Fibroblast of skin of left biceps (primary cell): ENCODE measurements at places on chromosomes 12 and 14.
A peak's percentile ranks its signal among the peaks of the same experiment; 100 is the strongest.

- DNase-seq = no peak
These were observed 23.6 kb downstream of the NR1H4 start for GRCh38 chr12:100497105-100497795.

DNA sequence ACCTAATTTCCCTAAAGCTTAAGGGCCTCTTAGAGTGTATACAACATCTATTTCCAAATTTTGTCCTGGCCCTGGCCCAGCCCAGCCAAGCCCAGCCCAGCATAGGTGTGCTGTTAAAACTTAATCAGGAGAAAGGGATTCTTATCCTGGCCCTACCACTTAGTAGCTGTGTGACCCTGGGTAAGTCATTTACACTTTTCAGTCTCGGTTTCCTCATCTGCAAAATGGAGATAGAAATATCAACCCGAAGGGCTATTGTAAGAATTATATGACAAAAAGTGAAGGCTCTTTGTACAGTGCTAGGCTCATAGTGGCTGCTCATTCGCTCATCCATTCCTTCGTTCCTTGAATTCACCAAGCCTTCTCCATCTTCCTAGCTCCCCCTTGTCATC lies 442 bp downstream of the ERG28 start:
- DNase-seq = no peak

GRCh38 chr12:58955849-58956248 lies 35.5 kb upstream of the LRIG3 start:
- no peak for DNase-seq

DNA sequence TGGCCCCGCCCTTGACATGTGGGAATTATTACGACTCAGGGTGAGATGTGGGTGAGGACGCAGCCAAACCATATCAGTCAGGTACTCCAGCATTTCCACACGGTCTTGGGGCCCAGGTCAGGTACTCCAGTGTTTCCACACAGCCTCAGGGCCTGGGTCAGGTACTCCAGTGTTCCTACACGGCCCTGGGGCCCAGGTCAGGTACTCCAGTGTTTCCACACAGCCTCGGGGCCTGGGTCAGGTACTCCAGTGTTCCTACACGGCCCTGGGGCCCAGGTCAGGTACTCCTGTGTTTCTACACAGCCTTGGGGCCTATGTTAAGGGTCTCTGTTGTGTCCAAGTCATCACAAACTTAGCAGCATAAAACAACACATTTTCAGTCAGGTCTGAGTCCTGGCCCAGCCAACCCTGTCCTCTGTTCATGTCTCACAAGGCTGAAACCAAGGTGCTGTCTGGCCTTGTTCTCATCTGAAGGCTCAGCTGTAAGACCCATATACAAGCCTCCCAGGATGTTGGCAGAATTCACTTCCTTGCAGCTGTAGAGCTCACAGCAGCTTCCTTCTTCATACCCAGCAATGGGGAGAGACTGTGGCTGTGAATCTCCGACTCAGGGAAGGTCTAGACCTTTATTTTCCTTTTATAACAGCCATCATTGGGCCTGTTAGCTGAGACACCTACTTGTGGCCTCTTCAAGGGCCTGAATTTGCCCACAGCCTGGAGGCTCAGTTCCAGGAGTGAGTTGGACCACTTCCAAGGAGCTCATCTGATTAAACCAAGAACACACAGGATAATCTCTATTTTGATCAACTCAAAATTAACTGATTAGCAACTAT lies 107.6 kb upstream of the SFSWAP start:
- no peak for DNase-seq

GRCh38 chr12:98998697-98999299 lies 353.7 kb downstream of the APAF1 start:
- DNase-seq = peak; percentile 15

GRCh38 chr14:56160088-56160487 lies 41.9 kb downstream of the PELI2 start:
- DNase-seq = no peak
